Cortex of kidney (tissue), 1 donor: ENCODE measurements at places on chromosomes 12 and 14.

DNA sequence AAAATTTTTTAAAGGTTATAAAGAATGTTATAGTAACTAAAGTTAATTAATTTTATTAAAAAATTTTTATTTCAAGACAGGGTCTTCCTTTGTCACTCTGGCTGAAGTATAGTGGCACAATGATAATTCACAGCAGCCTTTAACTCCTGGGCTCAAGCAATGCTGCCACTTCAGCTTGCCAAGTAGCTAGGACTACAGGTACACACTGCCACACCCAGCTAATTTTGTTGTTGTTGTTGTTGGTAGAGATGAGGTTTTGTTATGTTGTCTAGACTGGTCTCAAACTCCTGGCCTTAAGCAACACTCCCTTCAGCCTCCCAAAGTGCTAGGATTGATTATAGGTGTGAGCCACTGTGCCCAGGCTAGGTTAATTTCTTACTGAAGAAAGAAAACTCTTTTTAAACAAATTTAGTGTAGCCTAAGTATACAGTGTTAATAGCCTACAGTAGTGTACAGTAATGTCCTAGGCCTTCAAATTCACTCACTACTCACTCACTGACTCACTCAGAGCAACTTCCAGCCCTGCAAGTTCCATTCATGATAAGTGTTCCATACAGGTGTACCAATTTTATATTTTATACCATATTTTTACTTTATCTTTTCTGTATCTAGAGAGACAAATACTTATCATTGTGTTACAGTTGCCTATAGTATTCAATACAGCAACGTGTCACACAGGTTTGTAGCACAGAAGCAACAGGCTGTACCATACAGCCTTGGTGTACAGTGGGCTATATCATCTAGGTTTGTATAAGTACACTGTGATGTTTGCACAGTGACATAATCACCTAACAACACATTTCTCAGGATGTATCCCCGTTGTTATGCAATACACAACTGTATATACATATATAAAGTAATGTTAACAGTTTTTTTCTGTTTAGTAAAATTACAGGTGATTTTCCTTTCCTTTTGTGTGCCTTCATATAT, 24.7 kb upstream of the DNAAF2 start:
- DNase-seq, result no peak

GRCh38 chr12:92973614-92974013, 44.5 kb upstream of the EEA1 start:
- DNase-seq, result no peak

- DNase-seq, result no peak
Observed at GRCh38 chr12:107903341-107904061, 129.0 kb downstream of the ASCL4 start.

DNA sequence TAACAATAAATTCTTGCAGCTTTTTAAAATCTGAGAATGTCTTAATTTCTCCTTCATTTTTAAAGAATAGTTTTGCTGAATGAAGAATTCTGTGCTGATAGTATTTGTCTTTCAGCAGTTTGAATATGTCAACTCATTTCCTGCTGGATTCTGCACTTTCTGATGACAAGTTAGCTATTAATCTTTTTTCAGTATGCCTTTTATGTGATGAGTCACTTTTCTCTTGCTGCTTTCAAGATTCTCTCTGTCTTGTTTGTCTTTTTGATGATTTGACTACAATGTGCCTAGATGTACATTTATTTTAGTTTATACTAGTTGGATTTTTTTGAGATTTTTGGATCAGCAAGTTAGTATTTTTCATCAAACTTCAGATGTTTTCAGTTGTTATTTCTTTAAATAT, 87.9 kb upstream of the AVPR1A start:
- no peak for DNase-seq

GRCh38 chr12:131734336-131735152, 23.7 kb downstream of the SFSWAP start:
- no peak for DNase-seq

- DNase-seq, result no peak
Observed at GRCh38 chr12:84816916-84817695, 95.5 kb downstream of the SLC6A15 start.
